ENCODE measurements at places on chromosomes 2 and 18.

GRCh38 chr18:45163871-45164270 is 451.4 kb upstream of the SLC14A2 start:
- no peak for DNase-seq

GRCh38 chr2:174035981-174036742 is 71.0 kb upstream of the SP3 start:
- DNase-seq = peak; percentile 53

- DNase-seq = peak; percentile 70
These were observed 174.0 kb downstream of the SMAD2 start for GRCh38 chr18:47756364-47757016.

DNA sequence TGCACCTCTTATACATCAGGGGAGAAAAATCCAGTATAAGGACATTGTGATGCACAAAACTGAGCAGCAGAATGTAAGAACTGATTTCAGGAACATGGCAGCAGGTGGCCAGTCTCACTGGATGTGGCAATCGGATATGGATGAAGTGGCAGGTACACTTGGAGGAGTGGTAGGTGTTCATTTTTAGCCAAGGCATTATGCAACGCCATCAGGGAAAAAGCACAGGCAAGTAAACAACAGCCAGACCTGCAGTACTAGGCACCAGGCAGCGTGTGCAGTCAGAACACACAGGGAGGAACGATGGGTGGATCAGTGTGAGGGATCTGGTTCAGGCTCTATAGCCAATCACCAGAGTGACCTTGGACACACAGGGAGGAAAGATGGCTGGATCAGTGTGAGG is 77.4 kb upstream of the GCFC2 start:
- DNase-seq = no peak

- no peak for DNase-seq
These were observed 3.5 kb upstream of the THUMPD2 start for GRCh38 chr2:39782591-39782990.

DNA sequence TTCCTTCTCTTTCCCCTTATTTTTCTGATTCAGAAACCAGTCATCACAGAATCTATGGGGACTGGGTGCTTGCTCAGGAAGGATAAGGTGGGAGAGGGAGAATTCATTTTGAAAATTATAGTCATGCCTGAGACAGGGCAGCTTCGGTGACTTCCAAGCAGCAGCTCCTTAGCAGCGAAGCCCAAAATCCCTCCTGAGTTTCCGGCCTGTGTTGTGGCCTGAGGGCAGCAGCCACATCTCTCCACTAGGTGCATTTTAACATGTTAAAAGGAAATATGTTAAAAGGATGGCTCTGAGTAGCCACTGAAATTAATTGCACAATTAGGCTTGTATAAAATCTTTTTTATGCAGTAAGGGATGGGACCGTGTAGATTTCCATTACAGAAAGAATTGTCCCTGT is 207.0 kb upstream of the RAB12 start:
- DNase-seq = peak; percentile 37

DNA sequence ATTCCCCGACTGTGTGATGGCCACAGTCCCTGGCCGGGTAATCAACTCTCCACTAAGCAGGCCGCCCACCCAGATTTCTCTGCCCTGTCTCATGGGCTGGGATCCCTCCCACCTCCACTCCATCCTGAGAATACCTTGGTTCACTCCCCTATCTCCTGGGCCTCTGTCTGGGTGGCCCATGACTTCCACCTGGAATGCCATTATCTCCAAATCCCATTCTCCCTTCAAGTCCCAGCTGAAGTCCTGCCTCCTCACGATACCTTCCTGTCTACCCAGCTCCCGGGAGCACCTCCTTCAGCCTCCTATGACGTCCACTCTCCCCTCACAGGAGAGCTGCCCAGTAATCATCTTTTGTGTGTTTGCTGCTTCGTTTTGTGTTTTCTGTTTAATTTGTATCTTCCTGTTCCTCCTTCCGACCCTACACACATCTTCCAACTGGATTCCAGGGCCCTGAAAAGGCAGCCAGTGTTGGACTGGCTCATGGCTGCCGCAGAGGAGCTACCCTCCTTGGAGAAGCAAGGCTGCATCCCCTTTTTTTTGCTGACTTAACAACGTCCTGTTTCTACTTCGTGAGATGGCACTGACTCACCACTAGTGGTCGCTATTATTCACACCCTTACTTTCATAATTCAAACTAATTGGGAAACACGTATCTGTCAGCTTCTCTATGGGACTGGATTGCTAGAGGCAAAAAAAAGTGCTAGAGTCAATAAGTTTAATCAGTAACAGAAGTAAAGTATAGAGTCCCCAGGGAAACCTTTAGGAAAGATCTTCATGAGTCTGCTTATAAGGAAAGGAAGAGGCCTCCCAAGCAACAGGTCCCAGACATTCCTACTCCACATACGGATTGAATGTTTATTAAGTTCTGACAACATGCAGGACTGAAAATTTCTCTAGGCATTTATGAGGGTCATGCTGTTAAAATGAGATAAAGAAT is 171.9 kb upstream of the GATA6 start:
- DNase-seq = peak; percentile 79

DNA sequence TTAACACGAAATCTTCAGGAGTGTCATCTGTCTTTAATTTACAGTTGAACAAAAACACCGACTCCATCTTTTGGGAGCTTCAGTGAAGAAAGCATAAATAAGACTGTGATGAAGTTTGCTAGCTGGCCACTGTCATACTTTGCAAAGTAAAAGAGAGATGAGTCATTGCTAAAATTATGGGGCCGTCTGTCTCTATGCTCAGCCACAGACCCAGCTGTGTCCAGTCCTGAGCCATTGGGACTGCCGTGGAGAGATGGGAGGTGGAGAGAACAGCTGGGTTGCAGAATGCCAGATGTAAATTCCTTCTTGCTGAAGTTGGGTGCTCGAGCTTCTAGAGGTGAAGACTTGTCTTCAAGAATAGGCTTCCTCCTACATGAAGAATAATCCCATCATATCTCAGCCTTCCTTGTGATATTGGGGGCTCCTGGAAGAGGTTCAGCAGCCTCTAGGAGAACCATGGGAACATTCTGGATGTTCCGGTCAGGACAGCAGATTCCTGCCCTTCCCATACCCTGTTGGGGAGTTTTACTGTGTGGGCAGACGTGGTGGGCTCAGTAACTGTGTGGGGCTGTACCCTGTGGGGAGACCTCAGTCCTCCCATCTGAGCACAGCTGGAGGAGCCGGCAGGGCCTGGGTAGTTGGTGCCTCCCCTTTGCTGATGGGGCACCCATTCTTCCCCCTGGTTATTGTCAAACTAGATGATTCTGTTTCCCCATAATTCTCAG is 71.1 kb downstream of the LDLRAD4 start:
- DNase-seq = no peak

Data from mesendoderm (in vitro differentiated cells).